ENCODE measurements at places on chromosomes 16 and 17. TPM values are rescaled to one million over a fixed set of nuclear protein-coding genes. Genes with fewer than 3 reads are reported as not detected.

DNA sequence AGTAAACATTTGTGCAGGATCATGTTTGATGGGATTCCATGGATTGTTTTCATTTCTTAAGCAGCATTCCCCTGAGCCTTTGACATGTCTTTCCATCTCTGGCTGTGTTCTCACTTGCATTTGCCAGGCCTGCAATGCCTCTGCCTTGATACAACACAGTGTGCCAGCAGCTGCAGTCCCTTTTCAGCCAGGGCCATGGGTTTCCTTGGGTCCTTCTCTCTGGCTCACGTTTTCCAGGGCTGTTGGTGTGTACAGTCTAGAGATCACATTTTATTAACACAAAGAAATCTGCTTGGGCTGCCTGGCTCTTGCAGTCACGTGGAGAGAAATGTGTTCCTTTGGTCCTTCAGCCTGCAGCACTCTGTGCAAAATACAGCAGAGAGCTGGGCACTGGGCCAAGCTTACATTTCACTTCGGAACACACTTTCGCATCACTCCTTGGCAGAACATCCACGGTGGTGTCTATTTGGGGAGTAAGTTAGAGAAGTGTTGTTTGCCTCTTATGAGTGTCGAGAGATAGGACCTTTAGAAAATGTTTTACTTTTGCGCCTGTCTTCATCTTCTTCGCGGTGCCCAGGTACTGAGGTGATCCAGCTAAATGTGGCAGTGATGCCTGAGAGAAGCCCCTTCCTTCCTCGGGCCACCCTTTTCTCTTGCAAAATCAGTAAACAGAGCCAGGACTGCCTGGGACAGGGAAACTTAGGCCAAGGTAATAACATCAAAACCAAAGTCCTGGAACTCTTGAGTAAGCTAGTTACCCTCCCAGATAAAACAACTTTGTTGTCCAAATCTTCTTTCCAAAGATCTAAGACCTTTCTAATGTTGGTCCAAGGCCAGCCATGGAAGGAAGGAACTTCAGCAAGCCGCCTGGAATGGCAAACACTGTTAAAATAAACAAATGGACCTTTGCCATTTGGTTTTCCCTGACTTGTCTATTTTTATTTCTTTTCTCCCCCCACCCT, 20.9 kb downstream of the HLF start:
- no peaks in the 10 kb centered on the region for H3K4me1 ChIP-seq
- no peaks in the 10 kb centered on the region for H3K36me3 ChIP-seq
- no peaks in the 10 kb centered on the region for H3K27me3 ChIP-seq
- DNase-seq, result no peak

GRCh38 chr17:48595278-48595999, 1.9 kb upstream of the HOXB5 start:
- peaks cover 42% of the 10 kb centered on the region for H3K4me1 ChIP-seq
- no peak overlapping the region for H3K27ac ChIP-seq
- H3K27me3 ChIP-seq, result peaks cover 64% of the 10 kb centered on the region
- H3K4me3 ChIP-seq, result peak overlapping the region; percentile 83

- H3K36me3 ChIP-seq, result no peaks in the 10 kb centered on the region
- DNase-seq, result peak; percentile 81
- H3K4me1 ChIP-seq, result peaks cover 42% of the 10 kb centered on the region
- peak overlapping the region; percentile 20 for H3K4me3 ChIP-seq
- no peak overlapping the region for H3K27ac ChIP-seq
Measured at GRCh38 chr17:76523084-76524037, 14.1 kb downstream of the CYGB start.

DNA sequence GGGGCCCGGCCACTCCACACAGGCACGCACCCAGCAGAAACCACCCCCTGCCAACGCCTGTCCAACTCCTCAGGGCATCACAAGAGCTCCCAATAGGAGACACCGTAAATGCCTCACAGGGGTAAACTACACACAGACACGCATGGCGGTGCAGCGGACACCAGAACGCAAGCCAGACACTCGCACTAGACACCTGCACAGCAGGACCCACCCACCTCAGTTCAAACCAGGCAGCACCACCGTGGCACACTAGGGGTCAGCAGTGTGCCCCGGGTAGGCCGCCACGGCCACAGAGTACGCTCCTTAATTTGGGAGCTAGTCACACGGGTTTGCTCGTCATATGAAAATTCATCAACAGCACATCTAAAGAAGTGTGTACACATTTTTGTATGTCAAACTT, 3.4 kb downstream of the SLC38A10 start:
- peak; percentile 81 for DNase-seq
- H3K4me1 ChIP-seq, result peaks cover 8% of the 10 kb centered on the region
- H3K27me3 ChIP-seq, result no peaks in the 10 kb centered on the region
- H3K4me3 ChIP-seq, result no peak overlapping the region
- H3K36me3 ChIP-seq, result peaks cover 4% of the 10 kb centered on the region

DNA sequence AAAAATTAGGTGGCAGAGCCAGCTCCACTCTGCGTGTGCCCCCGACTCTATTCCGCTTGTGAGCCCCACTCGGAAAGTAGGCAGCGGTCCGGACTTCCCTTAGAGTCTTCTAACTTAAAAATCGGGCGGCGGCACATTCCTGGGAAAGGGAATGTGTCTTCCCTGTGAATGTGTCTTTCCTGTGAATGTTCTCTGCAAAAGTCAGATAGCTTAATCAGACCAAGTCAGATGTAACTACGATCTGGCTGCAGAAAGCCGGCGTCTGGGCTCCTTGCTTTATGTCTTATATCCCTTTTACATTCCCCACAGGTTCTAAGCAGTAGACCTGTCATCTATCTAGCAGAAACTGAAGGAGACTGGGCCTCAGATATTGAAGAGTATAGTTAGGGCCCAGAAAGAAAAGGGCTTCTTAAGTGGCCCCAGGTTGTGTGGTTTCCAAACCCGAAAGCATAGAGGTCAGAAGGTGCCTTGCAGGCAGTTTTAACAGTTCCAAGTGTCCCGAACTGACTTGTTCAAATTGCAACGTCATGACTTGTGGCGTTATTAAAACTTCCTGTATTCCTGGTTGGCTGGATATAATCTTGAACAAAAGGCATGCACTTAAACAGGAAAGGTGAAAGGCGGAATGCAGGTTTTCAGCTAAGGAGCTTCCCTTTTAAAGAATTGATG, 601 bp downstream of the PHKB start:
- H3K4me1 ChIP-seq, result peaks cover 49% of the 10 kb centered on the region
- no peaks in the 10 kb centered on the region for H3K27me3 ChIP-seq
- H3K27ac ChIP-seq, result peak overlapping the region; percentile 96

- no peaks in the 10 kb centered on the region for H3K27me3 ChIP-seq
- no peak overlapping the region for H3K4me3 ChIP-seq
- no peaks in the 10 kb centered on the region for H3K36me3 ChIP-seq
- H3K4me1 ChIP-seq, result peaks cover 8% of the 10 kb centered on the region
Measured at GRCh38 chr17:82559566-82560251, 40.2 kb downstream of the FOXK2 start.

- H3K36me3 ChIP-seq, result no peaks in the 10 kb centered on the region
- H3K4me3 ChIP-seq, result peak overlapping the region; percentile 70
Measured at GRCh38 chr17:17692353-17693252, 11.3 kb downstream of the RAI1 start.

DNA sequence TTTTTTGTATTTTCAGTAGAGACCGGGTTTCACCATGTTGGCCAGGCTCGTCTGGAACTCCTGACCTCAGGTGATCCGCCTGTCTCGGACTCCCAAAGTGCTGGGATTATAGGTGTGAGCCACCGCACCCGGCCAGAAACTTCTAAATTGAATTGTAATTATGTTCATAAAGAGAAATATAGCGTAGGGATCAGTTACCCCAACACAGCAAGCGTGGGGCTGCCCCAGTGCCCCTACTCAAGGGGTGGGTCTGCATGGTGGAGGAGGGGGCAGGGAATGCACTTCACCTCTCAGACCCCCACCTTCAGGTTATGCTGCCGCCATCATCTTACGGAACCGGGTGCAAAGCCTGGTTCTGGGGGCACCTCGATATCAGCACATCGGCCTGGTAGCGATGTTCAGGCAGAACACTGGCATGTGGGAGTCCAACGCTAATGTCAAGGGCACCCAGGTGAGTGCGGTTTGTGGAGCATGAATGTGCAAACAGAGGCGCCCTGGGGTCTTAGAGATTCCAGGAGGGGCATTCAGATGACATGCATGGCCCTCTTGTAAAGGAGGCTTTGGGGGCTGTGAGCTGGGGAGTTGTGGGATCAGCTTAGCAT, 18.0 kb downstream of the ITGAM start:
- DNase-seq, result no peak
- no peak overlapping the region for H3K27ac ChIP-seq
- H3K36me3 ChIP-seq, result peaks cover 33% of the 10 kb centered on the region
- no peak overlapping the region for H3K4me3 ChIP-seq
- no peaks in the 10 kb centered on the region for H3K27me3 ChIP-seq

- H3K4me3 ChIP-seq, result peak overlapping the region; percentile 67
- H3K4me1 ChIP-seq, result peaks cover 26% of the 10 kb centered on the region
- DNase-seq, result no peak
- H3K27ac ChIP-seq, result peak overlapping the region; percentile 57
- peaks cover 3% of the 10 kb centered on the region for H3K27me3 ChIP-seq
Measured at GRCh38 chr17:66331038-66331816, 28.8 kb downstream of the PRKCA start.

GRCh38 chr16:9316615-9317014, 225.2 kb downstream of the HAPSTR1 start:
- H3K4me3 ChIP-seq, result no peak overlapping the region
- no peaks in the 10 kb centered on the region for H3K27me3 ChIP-seq
- no peaks in the 10 kb centered on the region for H3K36me3 ChIP-seq
- DNase-seq, result no peak

HS3ST3B1 gene
- total RNA-seq, result 13.2 TPM

PIMREG gene
- total RNA-seq, result 3.9 TPM

SMIM36 gene
- total RNA-seq, result not detected

PRSS27 gene
- 1.4 TPM for total RNA-seq

RUNDC3A gene
- not detected for total RNA-seq

Measured in natural killer cell treated with Interleukin-12 subunit alpha and Interleukin-12 subunit beta and Interleukin-15 and Interleukin-18, amount 100 ng/mL, for 72 hours (primary cell).